Right renal pelvis (tissue), 4 donors: ENCODE measurements at places on chromosomes 1 and 21. TPM values are rescaled to one million over a fixed set of nuclear protein-coding genes. Genes with fewer than 3 reads are reported as not detected.

DNA sequence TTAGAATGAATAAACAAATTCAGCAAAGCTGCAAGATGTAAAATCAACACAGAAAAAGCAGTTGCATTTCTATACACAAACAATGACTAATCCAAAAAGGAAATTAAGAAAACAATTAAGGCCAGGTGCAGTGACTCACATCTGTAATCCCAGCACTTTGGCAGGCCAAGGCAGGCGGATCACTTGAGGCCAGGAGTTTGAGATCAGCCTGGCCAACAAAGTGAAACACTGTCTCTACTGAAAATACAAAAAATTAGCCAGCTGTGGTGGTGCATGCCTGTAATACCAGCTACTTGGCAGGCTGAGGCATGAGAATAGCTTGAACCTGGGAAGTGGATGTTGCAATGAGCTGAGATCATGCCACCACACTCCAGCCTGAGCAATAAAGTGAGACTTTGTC is 22.3 kb downstream of the THEM4 start:
- no peak for DNase-seq

DNA sequence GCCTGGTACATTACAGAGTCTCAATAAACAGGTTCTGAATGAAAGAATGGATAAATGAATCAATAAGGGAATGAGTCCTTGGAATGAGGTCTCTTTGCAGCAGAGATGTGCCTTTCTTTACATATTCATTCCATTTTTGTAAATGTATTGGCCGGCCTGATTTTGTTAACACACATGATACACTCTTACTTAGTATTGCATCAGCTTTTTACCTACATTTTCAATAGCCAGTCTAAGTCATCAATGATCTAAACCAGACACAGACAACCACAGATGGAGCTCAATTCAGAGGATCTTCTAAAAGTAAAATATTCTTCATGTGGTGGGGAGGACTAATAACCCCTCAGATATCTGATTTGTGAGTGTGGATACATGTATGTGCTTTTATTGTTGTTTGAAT is 653.1 kb downstream of the LMO4 start:
- DNase-seq = no peak

DNA sequence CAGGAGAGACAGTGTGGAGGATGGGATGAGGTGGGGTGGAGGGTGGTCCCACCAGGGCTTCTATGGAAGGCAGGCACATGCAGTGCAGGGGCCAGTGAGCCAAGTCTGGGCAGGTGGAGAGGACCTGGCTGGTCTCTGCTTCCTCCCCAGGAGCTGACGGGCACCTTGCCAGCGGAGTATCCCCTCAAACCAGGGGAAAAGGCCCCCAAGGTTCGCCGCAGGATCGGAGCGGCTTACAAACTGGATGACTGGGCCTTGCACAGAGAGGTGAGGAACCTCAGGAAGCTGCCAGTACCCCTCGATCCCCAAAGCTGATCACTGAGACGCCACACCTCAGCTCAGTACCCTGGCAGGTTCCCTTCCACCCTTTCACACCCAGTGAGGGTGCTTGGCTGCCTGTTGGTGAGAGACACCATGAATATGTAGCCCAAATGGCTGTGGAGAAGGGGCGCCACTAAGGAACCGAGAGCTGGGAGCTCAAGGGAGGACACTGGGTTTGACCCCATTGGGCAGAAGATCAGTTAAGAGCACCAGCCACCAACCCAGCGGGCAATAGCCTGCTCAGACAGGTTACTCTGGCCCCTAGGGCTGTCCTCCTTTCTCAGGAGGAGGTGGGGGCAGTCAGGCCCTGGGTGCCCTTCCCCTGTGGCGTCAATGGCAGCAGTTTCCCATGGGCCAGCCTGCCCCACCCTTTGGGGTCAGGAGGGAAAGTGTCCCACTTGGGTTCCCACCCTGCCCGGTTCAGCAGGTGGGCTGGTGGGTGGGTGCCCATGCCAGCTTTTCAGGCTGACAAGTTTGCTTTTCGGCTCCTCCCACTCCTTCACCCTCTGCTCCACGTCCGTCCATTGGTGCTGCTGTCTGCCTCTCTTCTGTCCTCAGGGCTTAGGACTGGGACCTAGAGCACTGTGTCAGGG is 5.5 kb downstream of the INAVA start:
- no peak for DNase-seq

Gene GJB5
- polyA plus RNA-seq = 0.31 TPM

DNA sequence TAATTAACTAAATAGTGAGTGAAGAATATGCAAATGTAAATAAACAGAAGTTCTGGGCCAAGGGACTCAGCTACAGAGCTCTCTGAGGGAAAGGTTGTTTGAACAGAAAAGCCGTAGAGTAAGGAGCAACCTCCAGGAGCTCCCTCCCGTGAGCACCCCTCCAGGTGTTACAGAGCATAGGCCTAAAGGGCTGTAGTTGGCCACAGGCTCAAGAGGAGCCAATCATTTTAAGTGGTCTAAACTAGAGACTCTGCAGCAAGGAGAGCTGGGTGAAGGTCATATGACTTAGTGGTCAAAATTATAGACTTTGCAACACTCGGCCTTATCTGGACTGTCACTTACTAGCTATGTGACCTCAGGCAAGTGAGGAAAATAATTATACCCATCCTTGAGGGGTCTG is 19.1 kb upstream of the RXRG start:
- DNase-seq = no peak

DNA sequence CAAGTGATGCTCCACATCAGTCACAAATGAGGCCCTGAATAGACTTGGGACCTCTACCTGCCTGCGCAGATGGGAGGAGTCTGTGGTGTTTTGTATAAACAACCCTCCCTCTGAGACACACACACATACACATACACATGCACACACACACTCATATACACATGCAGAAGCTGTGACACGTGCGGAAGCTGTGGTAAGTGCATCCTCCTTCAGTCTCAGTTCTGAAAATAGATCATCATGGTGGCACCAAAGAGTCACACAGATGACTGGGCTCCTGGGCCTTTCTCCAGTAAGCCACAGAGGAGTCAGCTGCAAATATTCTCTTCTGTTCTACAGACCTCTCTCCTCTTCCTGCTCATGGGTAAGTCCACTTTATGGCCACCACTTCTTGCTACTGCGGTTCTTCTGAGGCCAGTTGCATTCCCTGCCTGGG is at the start of gene LY9:
Gene LY9 (plus strand): TSS at position 224 of the 433 bp plus-strand sequence. CDS start 14 bp downstream, at position 238.
- DNase-seq = no peak

DNA sequence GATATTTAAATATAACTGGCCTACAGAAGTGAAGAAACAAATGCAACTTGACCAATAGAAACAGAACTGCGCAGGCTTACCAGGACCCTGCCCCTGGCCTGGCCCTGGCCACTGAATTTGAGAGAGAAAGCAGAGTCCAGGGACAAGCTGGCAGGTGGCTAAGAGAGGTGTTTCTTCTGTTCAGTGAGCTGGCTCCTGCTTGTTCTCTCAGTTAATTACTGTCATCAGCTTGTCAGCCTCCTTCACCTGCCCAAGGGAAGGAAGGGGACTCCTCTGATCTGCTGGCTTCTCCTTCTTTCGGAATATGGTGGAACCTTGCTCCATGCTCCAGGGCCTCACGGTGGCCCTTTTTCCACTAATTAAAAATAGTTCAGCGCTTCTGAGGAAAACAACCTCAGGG is 388.4 kb downstream of the DISC1 start:
- DNase-seq = no peak

DNA sequence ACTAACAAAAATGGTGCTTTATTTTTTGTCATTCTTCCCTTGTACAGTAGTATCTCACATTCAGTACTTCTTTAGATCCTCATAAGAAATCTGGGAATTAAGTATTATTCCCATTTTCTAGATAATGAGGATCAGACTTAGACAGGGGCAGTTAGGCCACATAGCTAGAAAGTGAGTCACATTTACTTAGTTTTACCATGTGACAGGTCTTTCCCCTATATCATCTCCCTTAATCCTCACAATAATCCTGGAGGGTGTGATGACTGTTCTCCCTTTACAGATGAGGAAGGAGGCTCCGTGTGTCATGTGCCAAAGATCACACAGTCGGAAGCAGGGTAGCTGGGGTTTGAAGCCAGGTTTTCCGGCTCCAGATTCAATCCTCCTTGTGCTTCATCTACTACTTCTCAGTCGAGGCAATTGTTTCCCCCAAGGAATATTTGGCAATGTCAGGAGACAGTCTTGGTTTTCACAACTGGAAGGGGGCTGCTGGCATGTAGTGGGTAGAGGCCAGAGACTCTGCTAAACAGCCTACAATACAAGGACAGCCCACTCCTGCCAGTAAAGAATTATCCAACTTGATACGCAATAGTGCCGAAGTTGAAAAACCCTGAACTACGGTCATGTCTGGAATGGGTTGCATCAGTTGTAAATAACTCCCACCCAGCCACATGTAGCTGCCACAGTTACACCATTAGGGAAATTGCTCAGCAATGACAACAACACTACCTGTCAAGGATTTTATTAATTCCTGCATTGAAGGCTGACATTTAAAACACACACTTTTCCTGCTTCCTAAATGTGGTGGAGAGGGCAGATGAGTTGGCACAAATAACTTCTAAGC is 54.5 kb downstream of the C8B start:
- no peak for DNase-seq

DNA sequence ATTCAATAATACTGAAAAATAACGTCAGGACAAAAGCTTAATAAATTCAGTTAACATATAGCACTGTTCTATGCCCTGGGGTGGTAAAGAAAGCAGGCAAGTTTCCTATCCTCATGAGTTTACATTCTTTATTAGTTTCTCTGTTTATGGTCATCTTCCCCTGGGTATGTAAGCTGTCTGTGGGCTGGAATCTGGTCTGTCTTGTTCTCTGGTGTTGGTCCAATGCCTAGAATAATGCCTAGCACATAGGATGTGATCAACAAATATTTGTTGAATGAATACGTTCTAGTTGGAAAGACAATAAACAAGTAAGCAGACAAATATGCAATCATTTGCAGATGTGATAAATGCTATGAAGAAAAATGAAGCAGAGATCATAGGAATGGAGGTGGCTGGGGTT is 7.2 kb upstream of the IGSF3 start:
- DNase-seq = no peak

Gene SGIP1
- polyA plus RNA-seq = 16.4 TPM

Gene LENEP
- polyA plus RNA-seq = 0.31 TPM

Gene ADORA1
- polyA plus RNA-seq = 5.8 TPM

DNA sequence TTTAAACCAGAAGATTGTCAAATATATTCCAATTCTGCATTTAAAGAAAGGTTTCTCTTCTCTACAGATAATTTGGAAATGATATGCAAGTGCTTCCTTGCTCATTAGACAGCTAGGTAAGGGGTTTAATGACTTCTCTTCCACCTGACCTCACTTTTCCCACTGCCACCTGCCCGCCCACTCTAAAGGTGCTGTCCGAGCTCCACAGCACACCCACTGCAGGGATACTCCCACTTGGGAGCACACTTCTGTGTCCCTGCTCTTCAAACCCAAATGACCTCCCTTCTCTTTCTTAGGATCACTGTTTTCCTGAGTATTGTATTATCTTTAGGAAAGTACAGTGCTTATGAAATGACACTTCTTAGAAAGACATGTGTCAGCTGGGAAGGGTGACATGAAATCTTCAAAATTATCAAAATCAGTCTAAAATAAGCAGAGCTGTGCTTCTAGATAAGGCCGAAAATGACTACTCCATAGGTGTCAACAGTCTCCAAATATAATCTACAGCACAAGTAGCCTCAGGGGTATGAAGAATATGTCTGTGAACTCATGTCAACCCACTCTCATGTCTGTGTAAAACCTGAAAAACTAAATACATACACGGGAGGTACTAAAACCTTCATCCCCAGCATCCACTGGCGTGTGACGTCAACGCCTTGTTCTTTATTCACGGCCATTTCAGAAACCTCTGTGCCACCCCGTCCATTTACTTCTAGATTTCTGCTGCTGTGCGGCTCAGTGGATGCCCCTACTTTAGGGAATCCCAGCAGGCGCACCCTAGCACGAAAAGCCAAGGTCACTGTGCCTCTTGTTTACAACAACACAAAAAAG is 71.0 kb downstream of the SLC45A1 start:
- no peak for DNase-seq
